Substantia nigra (tissue), 51 donors: ENCODE measurements at places on chromosomes 6 and 20.

DNA sequence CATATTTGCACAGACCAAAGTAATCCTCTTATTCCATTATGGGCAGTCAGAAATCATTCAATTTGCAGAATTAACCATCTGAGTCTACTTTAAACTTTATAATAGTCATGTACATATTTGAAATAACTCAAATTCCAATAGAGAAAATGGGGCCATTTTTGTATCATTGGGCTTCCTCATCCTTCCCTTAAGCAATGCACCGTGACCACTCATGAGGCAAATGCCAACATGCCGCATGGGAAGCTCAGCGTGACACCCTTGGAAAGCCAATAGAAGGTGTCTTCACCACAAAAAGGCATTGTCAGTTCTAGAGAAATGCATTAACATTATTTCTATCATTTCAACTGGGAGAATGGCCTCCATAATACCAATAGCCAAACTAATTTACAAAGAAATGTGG lies 38.5 kb downstream of the SIM1 start:
- no peak for DNase-seq

DNA sequence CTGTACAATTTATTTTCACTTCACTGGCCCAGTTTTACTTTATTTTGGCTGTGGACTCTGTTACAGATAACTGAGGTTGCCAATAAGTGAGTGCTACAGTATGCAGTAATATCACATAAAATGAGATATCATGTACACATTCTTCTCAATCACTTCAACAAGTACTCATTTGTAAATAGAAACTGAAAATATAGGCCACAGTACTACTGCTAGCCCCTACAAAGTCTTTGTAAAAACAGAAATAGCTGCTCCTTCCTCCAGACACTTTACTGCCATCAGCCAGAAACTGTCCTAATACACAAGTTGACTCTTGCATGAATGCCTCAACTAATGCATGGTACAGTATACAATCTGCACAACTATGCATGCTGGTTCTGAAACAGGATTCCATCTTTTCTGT lies 9.2 kb downstream of the DTNBP1 start:
- DNase-seq = no peak

DNA sequence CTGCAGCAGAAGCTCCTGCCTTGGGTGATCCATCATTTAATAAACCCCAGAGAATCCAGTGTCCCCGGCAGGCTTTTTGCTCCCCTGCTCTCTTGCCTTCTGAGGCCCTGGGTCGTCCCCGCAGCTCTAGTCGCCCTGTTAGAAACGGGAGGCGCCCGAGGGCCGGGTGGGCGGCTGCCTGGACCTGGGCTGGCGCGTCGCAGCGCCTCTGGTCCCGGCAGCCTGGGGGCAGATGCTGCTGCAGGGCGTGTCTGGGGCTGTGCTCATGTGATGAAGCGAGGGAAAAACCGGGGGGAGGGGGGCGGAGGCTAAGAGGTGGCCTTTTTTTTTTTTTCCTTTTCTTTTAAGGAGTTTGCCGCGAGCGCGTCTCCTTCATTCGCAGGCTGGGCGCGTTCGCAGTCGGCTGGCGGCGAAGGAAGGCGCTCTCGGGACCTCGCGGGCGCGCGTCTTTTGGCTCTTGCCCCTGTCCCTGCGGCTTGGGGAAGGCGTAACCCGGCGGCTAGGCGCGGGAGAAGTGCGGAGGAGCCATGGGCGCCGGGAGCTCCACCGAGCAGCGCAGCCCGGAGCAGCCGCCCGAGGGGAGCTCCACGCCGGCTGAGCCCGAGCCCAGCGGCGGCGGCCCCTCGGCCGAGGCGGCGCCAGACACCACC lies 394 bp downstream of the AKAP12 start:
- DNase-seq = no peak

DNA sequence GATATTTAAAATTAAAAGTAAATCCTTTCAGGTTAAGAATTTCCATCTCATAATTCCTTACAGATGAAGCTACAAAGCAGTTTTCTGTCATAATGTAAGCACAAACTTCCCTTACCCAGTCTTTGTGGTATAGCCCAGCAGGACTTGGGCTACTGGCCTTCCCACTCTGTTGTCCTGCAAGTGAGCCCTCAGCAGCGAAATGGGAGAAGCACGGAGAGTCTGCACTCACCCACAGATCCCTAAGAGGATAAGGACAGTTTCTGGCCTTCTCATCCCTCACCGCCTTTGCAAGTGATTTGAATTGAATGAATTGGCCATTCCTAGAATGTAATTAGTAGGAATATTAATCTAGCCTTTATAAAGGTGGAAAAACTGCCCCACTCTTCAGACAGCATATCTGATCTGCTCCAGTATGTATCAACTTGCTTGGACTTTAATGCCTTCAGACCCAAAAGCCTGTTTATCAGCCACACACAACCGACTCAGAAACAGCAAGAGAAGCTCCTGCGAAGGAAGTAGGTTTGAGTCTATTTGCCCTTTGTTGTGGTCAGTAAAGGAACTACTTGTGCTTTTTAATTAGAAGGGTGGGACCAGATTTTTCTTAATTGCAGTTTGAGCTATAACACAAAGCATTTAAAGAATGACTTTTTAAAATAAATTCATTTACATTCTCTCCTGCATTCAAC lies 29.9 kb upstream of the PRDM1 start:
- no peak for DNase-seq

- no peak for DNase-seq
These were observed 687.7 kb upstream of the MARCKS start for GRCh38 chr6:113169484-113169883.

- no peak for DNase-seq
These were observed 88.4 kb downstream of the HFE start for GRCh38 chr6:26175428-26176181.

DNA sequence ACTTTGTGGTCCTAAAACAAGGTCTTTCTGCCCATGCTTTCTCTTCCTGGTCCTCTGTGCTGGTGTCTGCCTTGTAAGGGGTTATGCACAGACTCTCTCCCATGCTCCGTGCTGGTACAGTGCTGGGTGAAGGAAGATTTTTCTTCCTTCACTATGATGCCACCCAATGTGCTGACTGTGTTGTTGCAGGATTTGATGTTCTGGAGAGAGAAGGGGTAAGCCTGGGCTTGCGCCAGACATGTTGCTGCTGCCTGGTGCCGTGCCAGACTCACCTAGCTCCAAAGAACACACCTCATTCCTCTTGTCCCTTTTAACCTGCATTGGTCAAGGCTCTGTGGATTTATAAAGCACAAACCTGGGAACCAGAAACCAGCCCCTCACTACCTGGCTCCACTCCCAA lies 28.4 kb upstream of the ARMH2 start:
- no peak for DNase-seq

GRCh38 chr6:137904822-137905617 lies 38.0 kb downstream of the TNFAIP3 start:
- DNase-seq = no peak

- no peak for DNase-seq
These were observed 208.2 kb downstream of the THBS2 start for GRCh38 chr6:169045486-169045885.

GRCh38 chr20:40173872-40174271 lies 515.2 kb downstream of the MAFB start:
- no peak for DNase-seq

DNA sequence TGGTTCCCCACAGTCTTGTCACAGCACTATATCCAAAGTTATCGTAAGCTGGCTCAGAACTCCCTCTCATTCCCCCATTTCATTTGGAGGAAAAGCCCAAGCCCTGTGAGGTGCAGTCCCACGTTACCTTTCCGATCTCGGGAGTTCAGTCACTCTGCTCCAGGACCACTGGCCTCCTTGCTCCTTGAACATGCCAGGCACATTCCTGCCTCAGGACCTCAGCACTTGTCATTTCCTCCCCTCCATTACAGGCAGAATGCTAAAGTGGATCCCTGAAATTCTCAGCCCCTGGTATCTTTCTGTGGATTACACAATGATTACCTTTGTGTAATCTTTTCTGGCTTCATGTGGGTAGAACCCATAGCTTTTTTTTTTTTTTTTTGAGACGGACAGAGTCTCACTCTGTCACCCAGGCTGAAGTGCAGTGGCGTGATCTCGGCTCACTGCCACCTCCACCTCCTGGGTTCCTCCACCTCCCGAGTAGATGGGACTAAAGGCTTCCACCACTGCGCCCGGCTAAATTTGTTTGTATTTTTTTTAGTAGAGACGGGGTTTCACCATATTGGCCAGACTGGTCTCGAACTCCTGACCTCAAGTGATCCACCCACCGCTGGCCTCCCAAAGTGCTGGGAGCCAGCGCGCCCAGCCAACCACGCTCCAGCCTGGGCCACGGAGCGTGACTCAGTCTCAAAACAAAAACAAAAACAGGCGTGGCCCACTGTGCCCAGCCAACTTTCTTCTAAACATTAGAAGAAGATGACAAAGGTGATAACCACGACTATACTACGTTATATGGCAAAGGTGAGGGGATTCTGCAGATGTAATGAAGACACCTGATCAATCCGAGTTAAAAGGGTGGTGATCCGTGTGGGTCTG lies 4.0 kb upstream of the OXT start:
- DNase-seq = no peak

- DNase-seq = no peak
These were observed 9.9 kb upstream of the GTSF1L start for GRCh38 chr20:43736588-43737158.

- no peak for DNase-seq
These were observed 55.5 kb upstream of the RUNX2 start for GRCh38 chr6:45272626-45273025.

DNA sequence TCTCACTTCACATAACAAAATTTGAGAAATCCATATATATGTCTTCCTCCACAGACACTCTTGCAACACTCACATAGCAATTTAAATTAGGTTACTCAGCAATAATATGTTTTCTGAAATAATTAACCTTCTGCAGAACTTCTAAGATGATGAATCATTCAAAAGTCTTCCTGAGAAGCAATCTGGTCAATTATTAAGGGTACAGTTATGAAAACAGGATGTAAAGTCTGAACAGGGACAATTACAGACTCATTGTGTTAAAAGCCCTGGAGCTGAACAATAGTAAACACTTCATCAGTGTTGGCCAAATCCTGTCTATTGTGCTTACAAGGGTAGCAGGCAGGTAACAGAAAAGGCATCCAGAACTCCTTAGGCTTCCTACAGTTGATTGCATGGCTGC lies 75.4 kb downstream of the FILIP1 start:
- no peak for DNase-seq

- DNase-seq = no peak
These were observed 360.2 kb downstream of the PREX1 start for GRCh38 chr20:48467622-48468021.

DNA sequence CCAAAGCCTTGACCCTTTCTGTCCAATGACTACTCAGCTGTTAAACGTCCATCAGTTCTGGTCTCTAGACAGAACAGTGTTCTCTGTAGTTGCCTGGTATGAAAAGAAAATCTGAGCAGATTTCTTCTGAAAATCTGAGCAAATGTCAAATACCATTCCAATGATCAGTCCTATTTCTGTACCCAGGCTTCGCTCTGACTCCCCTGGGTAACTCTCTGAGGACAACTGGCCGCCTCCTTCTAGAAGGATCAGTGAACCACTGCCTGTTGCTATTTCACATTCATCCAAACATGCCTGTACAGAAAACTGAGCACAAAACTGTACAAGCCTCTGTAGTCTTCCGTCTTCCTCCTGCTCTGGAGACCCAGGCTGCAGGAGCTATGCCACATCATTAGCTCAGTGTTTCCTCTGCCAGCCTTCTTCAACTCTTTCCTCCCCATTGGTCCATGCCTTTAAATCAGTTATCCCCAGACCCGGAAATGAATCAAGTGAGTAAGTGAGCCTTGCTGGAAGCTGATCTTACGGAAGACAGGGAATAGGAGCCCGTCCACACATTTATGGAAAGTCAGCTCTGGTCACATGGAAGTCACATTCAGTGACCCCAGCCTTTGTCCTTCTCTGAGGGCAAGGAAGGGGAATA lies 63.3 kb downstream of the DAAM2 start:
- DNase-seq = no peak

GRCh38 chr6:128659878-128660622 lies 139.7 kb upstream of the PTPRK start:
- DNase-seq = no peak
